HuH-7 (cell line): ENCODE measurements at places on chromosomes 6 and 20.

DNA sequence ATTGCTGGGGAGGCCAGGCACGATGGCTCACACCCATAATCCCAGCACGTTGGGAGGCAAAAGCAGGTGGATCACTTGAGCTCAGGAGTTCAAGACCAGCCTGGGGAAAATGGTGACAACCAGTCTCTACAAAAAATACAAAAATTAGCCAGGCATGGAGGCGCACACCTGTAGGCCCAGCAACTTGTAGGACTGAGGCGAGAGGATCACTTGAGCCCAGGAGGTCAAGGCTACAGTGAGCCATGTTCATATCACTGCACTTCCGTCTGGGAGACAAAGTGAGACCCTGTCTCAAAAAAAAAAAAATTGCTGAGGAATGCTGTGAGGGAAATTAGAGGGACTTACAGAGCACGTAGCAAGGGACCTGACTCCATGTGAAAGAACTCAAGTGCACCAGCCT lies 40.8 kb upstream of the ID1 start:
- no peak for DNase-seq

- DNase-seq = peak; percentile 50
Measured at GRCh38 chr20:20743511-20744169, 31.2 kb upstream of the RALGAPA2 start.

DNA sequence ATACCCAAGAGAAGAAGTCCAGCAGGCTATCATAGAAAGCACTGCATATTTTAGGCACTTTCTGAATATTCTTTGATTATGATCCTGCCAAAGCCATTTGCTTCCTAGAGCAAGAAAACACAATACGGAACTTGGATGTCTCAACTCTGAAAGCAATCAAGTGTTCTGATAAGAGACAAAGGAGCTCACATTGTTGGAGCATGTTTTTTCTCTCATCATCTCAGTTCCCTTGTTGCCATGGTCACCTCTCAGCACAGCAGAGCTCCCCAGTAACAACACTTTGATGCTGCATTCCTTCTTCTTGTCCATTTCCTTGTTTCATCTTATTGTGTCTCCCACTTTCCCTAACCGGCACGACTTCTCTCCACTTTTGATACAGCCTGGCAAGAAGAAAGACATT lies 168.7 kb upstream of the FUT9 start:
- no peak for DNase-seq

GRCh38 chr6:31777667-31778050 lies 531 bp upstream of the VWA7 start:
- DNase-seq = no peak

DNA sequence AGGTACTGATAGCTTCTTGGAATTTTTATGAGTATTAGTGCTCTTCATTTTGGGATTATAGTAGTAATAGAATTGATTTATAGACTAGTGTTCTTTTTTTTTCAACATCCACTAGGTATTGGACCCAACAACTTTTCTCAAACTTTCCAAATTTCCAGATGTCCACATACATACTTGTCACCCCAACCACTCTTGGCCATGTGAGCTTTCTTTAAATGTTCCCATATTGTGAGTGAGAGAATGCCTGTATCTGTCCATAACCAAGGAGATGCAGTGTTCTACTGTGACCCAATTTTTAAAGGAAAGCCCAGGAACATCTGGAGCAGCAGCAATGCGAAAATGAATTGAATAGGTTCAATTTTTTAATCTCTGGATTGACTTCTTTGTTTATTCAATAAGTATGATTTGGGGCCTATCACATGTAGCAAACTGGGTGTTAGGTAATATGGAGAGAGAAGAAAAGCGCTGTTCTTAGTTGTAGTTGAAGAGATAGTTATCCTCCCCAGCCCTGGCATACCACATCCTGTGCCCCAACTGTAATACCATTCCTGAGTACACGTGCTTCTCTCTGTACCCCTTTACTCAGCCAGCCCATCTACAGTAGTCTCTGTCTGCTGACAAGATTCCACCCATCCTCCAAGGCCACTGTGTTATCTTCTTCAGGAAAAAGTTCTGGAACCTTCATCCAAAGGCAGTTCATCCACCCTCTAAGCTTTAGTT lies 116.8 kb upstream of the SUPT3H start:
- no peak for DNase-seq

- DNase-seq = no peak
Measured at GRCh38 chr6:110201151-110201884, 21.1 kb downstream of the CDC40 start.

DNA sequence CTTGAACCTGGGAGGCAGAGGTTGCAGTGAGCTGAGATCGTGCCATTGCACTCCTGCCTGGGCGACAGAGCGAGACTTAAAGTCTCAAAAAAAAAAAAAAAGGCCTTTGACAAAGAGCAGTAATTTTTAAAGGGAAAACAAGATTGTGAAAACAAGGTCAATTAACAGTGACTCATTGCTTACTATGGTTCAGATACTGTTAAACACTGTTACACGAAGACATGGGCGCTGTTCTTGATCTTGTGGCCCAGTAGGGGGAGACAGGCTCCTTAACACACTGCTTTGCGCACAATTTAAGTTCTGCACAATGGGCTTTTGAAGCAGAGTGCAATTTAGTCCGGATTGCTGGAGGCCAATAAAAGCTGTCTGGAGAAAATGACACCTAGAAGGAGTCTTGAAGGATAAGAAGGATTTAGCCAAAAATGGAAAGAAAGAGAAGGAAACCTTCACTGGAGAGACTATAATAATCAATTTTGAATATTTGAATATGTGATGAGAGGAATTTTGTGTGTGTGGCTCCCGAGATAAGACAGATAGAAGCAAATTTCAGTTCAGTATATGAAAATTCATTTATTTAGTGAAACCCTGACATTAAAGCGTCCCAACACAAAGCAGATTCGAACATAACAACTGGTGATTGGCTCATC lies 6.0 kb upstream of the LATS1 start:
- DNase-seq = peak; percentile 56

- DNase-seq = no peak
Measured at GRCh38 chr6:169186496-169187169, 67.0 kb downstream of the THBS2 start.

- no peak for DNase-seq
Measured at GRCh38 chr6:88295663-88296062, 129.5 kb upstream of the CNR1 start.

GRCh38 chr6:136647363-136647852 lies 97.2 kb upstream of the MAP7 start:
- DNase-seq = no peak

GRCh38 chr6:105644073-105644489 lies 241.2 kb upstream of the PREP start:
- no peak for DNase-seq

DNA sequence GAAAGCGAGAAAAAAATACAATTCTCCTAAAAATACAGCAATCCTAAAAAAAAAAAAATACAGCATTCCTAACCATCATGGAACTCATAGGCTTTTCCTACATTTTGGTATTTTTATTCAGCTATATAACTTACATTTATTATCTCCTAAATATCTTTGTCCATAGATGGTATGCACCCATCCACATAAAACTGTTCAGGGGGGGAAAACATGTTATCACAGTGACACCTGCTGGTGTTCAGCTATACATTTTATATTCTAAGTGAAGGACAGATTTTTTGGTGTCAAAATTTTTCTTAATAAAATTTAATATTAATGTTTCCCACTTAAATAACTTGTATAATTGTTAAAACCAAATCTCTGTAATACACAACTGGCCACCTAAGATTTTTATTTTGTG lies 58.0 kb downstream of the BLOC1S5 start:
- peak; percentile 34 for DNase-seq

DNA sequence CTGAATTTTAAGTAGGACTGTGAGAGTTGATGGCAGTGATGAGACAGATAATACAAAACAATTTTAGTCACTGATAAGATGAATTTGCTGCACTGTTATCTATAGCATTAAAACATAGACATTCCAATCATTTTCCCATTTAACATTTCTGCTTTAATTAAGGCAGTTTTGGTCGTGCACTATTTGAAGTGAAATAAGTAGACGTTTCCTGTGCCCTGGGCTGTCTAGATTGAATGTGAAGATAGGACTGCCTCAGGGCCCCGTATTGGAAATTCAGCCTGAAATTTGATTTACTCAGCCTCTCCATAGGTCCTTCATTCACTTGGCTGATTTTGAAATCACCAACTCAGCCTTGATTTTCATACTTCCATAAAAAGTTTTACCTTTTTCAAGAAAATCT lies 48.3 kb downstream of the ARID1B start:
- no peak for DNase-seq

GRCh38 chr6:45531999-45532595 lies 154.4 kb upstream of the SUPT3H start:
- no peak for DNase-seq

DNA sequence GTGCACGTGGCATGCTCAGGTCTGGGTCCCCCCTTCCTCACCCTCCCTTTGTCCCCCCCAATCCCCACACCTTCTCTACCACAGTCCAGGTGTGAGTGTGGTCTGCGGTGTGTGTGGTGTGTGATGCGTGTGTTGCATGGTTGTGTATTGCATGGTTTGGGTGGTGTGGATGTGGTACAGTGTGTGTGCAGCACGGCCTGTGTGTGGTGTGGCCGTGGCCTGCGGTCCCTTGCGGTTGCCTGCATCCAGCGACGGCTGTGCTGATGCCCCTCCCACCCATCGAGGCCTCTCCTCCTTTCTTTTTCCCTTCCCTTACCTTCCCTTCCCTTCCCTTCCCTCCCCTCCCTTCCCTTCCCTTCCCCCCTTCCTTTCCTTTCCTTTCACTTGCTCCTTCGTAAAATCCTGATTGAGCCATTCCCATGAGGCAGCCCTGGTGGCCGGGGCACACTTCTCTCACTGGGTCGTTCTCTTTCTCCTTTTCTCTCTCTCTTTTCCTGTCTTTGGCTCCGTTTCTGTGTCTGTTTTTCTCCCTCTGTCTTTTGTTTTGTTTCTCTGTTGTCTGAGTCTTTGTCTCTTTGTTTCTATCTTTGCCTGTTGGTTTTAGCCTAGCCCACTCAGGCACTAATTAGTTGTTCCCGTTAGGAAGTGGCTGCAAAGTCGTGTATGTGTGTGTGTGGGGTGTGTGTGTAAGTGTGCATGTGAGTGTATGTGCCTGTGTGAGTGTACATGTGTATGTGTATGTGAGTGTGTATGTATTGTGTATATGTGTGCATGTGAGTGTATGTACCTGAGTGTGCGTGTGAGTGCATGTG lies 65.7 kb downstream of the SRC start:
- DNase-seq = no peak

GRCh38 chr20:37533154-37533715 lies 5.6 kb upstream of the BLCAP start:
- DNase-seq = no peak

- DNase-seq = no peak
Measured at GRCh38 chr20:58720890-58721289, 28.3 kb downstream of the NPEPL1 start.
